ENCODE measurements at places on chromosomes 12 and 14.

DNA sequence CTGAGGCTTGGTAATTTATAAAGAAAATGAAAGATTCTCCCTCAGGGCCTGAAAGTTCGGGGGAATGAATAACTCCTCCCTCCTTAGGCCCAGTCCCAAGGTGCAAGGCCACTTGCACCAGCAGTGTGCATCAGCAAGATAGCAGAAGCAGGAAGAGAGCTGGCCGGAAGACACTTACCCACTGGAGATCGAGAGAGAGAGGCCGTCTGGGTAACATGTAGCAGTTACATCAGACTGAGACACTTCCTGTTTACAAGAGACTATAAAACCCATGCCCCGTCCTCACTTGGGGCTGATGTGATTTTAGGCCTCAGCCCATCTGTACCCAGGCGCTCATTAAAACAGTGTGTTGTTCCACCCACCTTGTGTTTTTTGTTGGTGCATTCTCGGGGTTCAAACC is 85.2 kb downstream of the TMTC3 start:
- no peak for DNase-seq

DNA sequence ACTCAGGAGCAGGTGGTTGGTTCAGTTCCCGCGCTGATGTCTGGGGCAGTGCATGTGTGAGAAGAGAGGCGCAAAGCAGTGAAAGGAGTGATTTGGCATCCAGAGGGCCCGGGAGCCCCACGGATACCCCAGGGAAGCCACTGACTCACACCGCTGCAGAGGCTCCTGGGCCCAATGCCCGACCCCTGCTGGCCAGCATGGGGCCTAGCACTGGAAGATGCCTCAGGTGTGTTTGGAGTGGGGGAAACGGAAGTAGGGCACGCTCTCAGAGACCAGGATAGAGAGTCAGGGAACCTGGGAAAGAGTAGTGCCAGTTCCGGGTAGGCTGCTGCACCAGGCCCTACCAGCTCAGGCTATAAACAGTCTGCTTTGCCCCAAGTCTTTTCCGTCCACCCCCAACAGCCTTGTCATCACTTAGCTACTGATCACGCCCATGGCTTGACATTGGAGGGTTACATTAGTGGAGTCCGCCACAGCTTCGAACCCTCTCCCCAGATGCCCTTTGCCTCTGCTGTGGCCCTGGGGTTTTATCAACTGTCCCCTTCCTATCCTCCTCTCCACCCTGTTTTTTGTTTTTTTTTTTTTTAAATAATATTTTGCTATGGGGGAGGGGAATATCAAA is 9.5 kb upstream of the CSAD start:
- peak; percentile 30 for DNase-seq

DNA sequence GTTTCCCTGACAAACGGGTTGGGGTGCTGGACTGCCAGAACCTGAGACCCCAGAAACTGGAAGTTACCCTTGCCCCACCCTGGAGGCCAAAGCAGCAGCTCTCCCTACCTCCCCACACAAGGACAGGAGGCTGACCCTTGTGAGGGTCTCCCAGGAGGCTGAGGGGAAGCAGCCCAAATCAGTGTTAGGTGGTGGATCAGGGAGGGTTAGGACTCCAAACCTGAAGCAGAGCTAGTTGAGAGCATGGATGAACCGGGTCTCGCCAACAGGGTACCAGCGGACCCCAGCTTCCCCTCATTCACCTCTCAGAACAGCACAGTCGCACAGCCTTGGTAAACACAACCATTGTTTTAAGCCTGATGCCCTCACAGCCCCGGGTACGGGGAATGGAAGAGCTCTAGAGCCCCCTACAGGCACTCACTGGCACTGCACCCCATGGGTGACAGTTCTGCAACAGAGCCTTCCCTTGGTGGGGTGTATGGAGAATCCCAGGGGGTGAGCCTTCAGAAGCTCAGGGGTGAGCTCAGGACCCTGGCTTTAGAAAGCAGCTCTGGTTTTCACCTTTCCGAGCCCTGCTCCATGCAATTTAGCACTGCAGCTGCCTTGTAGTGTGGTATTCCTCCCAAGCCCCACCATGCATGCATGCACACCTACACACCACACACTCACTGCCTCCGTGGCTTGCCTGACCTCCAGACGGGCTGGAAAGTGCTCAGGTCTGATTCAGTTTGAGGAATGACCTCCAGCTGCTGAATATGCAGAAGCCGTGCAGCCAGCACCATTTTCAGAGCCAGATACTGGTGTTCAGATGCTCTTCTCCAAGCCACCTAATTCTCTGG is 11.2 kb downstream of the ESRRB start:
- DNase-seq: no peak

- DNase-seq: no peak
These were observed 6.0 kb downstream of the TMEM260 start for GRCh38 chr14:56585461-56586084.

DNA sequence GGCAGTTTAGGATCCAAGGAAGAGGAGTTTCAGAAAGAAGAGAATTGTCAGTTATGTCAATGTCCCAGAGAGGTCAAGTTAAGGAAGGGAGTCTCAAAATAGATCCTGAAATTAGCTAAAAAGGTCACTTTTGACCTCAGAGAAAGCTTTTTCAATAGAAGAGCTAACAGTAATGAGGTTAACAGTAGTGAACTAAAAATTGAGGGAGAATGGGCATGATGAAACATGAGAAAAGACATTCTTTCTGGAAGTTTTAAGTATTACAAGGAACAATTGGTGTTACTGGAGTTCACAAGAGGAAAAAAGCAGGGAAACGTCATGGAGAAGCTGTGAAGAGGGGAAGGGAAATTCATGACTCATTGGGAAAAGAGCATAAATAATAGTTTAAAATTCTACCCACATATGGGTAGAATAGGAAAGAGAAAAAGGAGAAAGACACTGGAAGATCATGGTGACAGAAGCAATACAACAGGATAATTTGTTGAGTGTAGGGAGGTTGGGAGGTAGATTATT is 381.2 kb upstream of the FAR2 start:
- no peak for DNase-seq

GRCh38 chr14:101256266-101256665 is 305.0 kb upstream of the DIO3 start:
- peak; percentile 8 for DNase-seq

DNA sequence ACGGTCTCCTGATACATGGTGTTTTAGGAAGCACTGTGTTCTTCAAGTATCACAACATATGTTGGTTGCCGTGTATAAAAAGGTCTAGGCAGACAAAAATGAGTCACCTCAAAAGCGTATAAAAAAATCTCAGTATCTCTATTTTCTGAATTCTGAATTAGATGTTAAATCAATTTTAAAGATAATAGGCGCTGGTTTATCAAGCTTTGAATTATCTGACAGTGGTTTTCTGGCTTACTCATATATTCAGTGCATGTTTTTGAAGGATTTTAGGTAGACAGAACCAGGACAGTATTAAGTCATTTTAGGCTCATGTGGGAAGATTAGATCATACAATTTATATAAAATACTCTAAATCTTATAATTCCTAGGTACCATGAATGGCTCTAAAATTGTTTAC is 110.8 kb downstream of the TMTC2 start:
- DNase-seq: no peak

- DNase-seq: no peak
These were observed at the start of gene CMA1 for GRCh38 chr14:24508155-24508840. CMA1 (minus strand) TSS chr14:24508265; CDS start chr14:24508235, 30 bp downstream.

- DNase-seq: no peak
These were observed 30.0 kb downstream of the DGLUCY start for GRCh38 chr14:91143862-91144261.

- no peak for DNase-seq
These were observed 62.5 kb upstream of the FAR2 start for GRCh38 chr12:29086325-29087271.

DNA sequence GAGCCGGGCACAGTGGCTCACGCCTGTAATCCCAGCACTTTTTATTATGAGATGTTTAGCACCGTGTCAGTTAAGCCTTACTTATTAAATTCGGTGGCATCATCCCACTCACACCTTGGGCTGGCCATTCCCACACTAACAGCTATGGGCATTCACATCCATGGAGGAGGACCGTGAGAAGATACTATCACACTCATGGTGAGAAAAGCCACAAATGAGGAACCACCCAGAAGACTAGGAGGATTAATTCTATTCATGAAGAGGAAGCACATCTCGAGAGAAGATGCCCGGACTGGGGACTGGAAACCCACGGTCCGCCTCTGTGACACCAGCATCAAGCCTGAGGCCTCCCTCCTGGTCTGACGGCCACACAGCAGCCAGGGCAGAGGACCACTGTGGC is 4.9 kb downstream of the CDC42BPB start:
- DNase-seq: no peak

DNA sequence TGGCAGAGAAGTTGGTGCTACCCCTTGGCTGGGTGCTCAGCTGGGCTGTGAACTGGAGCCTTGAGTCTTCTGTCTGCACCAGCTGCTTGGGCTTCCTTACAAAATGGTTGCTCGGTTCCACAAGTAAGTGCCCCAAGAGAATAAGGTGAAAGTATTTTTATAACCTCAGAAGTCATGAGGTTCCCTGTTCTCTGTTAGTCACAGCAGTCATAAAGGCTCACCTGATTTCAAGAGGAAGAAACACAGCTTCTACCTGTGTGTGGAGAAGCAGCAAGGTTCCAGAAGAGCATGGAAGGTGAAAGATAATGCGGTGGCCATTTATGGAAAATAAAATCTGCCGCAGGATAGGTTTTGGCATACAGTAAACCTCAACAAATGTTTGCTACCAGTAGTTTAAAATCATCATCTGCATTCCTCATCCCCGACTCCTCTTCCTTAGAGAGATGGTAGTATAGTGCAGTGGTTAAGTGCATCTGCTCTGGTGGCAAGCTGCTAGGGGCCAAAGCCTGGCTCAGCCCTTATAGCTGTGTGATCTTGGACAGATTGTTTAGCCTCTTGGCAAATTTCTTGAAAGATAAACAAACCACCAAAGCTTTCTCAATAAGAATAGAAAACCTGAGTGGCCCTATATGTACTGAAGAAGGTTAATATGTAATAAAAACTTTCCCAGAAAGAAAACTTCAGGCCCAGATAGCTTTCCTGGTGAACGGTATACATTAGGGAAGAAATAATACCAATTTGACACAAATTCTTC is 32.4 kb downstream of the TPCN1 start:
- DNase-seq: no peak

GRCh38 chr12:55982319-55982936 is 8.6 kb downstream of the RAB5B start:
- no peak for DNase-seq

DNA sequence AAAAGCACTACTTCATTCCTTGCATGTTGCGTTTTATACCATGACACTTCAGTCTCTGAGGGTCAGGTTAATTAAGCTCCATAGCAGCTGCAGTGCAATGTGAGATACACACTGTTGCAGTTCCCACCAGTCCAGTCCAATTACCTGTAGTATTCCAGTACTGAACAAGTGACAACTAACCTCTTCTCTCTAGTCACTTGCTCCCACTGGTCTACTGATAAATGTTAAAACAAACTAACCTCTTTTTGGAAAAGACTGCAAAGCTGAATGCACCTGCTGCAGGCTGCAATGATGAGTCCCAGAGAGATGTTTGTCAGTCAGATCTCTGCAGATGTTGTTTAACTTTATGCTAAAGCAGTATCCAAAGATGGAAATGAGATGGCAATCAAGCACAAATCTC is 7.9 kb downstream of the NOVA1 start:
- no peak for DNase-seq

DNA sequence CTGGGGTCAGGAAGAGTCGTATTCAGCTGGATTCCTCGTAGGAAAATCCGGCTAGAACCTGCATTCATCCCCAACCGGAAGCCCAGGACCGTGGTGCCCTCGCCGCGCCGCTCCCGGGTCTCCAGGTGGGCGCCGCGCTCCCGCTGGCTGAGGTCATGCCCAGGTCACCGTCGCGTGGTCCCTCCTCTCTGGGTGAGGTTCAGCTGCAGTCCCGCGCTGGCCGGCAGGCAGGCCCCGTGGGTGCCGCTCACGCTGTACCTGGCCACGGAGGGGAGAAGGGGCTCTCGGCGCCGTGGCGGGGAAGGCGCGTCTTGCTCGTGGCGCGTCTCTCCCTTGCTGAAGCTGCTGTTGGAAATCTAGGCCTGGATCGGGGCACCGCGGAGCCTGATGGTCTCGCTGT is 44.5 kb downstream of the LRTM2 start:
- no peak for DNase-seq

DNA sequence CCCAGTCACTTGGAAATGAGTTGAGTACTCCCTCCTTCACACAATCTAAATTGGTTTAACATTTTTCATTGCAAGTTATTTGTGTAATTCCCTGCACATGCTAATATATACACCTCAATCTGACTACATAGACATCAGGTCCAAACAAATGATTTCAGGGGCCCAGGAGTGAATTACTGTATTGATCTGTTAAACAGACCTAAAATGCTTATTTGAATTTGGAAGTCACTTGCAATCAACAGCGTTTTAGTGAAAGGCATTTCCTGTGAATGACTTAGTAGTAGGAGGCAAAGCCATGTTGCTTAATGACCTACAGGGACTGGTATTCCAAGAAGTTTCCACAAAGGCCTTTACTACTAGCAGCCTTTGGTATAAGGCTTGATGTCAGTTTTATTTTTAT is 22.6 kb upstream of the SLC15A5 start:
- DNase-seq: no peak

DNA sequence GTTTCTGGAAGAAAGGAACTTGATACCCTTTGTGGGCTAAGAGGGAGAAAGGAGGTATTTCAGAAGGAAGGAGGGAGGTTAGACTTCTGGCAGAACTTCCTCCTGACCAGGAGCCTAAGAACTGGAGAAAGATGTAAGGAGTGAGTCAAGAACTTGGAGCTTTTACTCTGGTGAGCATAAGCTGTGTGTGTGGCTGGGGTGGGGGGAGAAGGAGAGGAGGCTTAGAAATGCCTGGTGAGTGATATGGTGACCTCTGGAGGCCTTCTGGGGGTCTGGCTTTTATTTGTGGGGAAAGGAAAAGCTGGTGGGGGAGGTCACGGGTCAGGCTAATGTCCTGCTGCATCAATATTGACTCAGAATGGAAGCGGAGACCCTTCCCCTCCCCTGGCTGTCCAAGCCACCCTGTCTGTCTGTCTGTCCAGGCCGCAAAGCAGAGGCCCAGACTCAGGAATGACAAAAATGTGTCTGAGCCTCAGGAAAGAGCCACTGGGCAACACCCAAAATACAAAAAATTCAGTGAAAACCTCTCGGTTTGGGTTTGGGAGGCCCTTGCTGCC is 4.8 kb downstream of the LRP1 start:
- DNase-seq: no peak

GRCh38 chr12:132329036-132329719 is at the start of gene GALNT9:
GALNT9 (minus strand) TSS chr12:132329589; CDS start chr12:132329203, 386 bp downstream.
- no peak for DNase-seq

DNA sequence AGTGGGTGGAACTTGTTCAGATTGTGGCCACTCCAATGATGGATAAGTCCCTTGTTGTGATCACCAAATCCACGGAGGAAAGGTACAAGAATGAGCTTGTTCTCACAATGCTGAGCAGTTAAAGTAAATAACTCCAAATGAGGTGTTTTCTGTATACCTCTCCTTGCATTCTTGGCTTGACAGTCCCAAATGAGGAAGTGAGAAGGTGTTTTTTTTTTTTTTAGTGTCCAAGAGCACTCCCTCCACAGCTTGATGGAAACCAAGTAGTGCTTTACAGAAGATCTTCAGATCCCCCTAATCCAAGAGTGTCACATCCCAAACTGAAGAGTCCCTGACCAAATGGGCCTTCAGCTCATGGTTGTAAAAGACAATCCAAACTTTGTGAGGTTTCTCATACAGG is 153.6 kb downstream of the ATP23 start:
- DNase-seq: no peak

- no peak for DNase-seq
These were observed 275.7 kb downstream of the NEDD1 start for GRCh38 chr12:97182769-97183168.

- DNase-seq: no peak
These were observed 183.1 kb downstream of the KLHL28 start for GRCh38 chr14:44778604-44779003.

- DNase-seq: no peak
These were observed 54.4 kb upstream of the TMEM263 start for GRCh38 chr12:106901276-106901675.
